ENCODE measurements at places on chromosomes 5 and 9.

DNA sequence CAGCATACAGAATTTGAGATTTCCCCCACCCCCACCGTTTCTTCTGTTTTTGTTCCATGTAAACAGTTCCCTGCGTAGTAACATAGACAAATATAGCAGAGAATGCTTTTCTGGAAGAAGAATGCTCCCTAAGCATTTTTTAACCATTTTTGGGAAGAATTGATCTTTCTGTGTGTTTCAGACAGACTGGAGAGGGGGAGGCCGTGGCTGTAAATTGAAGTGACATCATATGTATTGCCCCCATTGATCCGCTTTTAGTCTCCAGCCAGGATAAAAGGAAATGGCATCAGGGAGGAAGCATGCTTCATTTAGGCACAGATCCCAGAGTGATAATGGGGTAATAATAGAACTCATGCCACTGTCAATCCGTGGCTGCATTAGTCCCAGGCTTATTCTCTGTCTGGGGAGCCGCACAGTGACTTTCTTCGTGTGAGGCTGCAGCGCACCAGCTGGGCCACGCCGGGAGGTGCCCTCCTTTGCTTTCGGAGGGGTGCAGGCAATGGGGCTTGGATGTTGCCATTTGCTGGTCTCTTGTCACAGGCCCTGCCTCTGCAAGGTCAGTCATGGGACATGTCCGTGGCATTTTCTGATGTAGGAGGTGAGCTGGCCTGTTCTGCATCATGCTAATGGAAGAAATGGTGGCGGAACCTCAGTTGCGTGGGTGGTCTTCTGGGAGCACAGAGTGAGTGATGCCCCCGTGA, 261.5 kb downstream of the FANCC start:
- DNase-seq = no peak

DNA sequence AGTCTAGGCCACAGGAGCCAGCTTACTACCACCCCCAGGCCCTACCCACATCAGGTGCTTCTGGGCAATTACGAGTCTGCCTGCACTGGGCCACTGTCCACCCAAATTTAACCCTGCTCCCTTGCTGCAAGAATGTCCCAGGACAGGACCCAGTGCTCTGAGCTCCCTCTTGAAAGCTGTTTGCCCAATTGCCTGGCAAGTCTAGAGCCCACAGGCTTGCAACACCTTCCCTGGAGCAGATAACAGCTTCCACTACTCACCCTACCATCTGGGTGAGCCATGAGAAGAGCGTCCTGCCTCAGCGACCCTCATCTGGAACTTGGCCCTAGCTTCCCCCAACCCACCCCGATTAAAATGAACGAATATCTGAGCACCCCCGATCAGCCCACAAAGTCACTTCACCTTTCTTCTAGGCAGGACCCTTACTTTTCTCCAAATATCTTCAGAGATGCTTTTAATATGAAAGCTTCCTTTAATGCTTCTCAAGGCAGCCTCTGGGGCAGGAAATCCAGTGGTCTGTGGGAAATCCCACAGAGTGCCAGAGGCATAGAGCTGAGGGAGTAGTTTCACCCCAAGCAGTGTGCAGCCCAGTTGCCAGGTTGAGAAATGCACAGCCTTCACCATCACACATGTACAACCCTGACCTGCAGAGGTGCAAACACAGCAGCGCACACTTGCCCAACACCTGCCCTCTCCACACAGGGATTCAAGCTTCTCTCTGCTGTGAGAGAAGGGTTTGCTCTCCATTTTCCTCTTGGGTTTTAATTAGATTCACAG, 10.6 kb downstream of the ACSL6 start:
- no peak for DNase-seq

DNA sequence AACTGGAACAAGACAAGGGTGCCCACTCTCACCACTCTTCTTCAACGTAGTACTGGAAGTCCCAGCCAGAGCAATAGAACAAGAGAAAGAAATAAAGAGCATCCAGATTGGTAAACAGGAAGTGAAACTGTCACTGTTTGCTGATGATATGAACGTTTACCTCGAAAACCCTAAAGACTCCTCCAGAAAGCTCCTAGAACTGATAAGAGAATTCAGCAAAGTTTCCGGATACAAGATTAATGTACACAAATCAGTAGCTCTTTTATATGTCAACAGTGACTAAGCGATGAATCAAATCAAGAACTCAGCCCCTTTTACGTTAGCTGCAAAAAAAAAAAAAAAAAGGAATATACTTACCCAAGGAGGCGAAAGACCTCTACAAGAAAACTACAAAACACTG, 306.6 kb downstream of the PLK2 start:
- no peak for DNase-seq

- DNase-seq = no peak
Measured at GRCh38 chr9:99823681-99824377, 2.1 kb downstream of the NR4A3 start.

DNA sequence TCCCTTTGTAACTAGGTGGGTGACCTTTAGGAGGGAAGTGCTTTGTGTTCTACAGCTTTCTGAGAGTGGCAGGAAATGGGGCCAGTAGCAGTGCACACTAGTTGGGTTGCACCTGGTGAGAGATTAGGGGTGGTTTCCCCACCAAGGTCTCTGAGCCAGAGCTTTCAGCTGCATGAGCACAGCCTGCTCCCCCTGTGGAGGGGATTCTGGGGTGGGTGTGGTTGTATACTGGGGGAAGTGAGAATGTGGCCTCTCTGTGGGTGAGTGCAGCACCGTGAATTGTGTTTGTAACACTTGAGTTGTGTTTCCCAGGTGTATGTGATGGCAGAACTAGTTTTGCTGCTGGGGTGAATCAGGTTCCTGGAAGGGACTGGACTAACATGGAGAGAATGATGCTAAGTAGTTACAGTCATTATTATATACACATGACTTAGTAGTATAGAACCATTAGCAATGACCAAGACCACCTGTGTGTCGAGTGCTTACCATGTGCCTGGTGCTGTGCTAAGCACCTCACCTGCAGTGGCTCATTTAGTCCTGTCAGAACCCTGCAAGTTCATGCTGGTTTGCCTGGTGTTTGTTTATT, 11.8 kb upstream of the CXXC5 start:
- DNase-seq = peak; percentile 88

- no peak for DNase-seq
Measured at GRCh38 chr9:110575169-110575568, 4.4 kb downstream of the SVEP1 start.

DNA sequence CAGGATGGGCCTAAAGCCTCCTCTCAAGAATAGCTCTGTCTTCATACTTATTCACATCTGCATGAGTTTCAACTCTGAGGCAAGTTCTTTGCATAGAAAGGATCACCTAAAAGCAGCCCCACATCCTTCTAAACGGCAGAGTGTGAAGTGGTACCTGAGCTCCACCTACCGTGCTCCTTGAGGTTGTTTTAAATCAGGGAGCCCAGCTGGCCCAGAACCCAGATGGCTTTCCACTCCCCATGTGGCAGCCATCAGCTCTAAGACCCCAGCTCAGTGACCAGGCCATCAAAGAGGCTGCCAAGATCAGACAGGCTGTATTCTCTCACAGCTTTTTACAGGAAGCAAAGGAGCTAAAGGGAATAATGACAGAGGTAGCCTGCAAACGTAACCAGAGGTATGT, 299.3 kb downstream of the RASEF start:
- DNase-seq = no peak

GRCh38 chr9:128358861-128359260, 12.3 kb upstream of the URM1 start:
- DNase-seq = no peak

- no peak for DNase-seq
Measured at GRCh38 chr5:94199566-94199965, 418.8 kb downstream of the KIAA0825 start.

GRCh38 chr9:120258096-120258495, 321.9 kb downstream of the CDK5RAP2 start:
- DNase-seq = no peak

DNA sequence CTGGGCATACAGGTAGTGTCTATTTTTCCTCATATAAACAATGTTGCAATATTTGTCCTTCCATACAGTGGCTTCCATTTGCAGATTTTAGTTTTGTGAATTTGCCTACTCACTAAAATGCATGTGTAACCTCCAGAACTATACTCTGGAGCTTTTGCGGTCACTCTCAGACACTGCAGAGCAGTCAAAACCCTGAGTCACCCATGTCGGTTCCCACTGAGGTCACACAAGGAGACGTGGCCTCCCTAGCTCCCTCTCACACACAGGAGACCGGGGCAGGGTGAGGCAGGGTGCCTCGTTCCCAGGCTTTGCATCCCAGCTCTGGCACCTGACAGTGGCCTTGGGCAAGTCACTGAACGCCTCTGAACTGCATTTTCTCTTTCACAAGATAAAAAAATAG, 55.5 kb upstream of the ZNF354A start:
- no peak for DNase-seq

DNA sequence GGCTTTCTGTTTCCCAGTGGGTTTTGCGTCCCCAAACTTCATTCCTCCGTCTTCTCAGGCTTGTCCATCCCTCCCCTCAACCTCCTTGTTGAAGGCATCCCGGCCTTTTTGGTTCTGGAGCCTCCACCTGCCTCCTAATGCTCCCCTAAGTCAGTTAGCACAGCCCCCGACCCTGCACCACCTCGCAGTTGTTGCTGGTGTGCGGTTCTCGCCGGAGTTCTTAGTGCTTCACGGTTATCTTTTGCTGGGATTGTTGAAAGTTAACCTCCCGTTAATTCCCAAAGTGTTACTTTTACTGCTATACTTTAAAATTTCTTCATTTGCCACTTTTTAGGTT, 447 bp downstream of the UBLCP1 start:
- DNase-seq = no peak

GRCh38 chr5:33271606-33272005, 169.2 kb upstream of the TARS1 start:
- no peak for DNase-seq

DNA sequence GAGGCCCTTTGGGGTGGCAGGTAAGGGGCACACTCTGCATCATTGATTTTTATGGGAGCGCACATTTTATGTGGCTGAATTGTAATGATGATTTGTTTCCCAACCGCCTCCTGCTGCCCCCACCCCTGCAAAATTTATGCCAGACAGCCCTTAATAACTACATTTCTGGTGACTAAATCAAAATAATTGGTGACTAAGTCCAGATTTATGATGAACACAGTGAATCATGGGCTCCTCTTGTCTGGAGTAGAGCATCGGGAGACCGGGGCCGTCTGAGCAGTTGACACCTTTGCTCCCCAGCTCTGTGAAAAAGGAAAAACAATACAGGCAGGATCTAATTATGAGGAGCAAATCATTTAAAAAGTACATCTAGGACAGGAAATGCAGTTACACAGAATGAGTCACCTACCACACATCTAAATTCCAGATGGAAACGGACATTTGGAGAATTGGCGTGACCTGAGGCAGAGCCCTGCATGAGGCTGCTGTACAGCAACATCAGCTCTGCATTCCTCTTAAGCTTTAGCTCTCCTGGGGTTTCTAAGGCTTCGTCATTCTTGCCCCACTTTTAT, 58.9 kb downstream of the DOCK2 start:
- DNase-seq = no peak

DNA sequence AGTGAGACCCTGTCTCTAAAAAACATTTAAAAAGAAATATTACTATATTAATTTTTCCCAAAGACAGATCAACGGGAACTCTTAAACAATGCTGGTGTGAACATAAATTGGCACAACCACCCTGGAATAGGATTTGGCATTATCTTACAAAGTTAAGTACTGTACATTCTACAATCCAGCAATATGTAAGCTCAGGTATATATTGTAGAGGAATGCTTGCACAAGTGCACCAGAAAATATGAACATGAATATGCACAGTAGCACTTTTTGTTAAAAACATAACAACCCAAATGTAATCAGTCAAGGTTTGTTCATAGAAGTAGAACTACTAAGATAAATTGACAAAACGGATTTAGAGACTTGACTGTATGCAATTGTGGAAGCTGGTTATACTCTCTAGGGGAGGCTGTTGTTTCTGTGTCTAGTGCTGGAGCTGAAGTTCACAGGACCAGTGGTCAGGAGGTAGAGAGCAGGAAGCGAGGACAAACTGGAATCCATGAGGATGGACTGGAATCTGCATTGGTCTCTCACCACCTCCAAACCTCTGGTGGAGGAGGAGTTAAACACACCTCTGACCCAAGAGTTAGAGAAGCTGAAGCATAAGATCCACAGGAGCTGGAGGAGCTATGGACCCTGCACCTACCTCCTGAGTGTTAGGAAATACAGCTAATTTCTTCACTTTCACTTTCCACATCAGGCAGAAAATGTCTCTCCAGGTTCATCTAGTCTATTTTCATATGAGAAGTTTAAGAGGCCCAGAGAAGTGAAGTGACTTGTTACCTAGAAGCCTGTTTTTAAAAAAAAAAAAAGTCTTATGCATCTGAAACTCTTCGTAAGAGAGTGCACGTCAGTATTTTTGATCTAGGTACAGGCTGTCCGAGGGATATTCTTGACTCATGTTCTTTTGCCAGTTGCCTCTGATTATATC, 20.3 kb upstream of the RIC1 start:
- DNase-seq = no peak
